ENCODE measurements at places on chromosomes 7 and 10. TPM values are rescaled to one million over a fixed set of nuclear protein-coding genes. Genes with fewer than 3 reads are reported as not detected.

The MBL2 gene
- not detected for total RNA-seq

The COL1A2 gene
- total RNA-seq, result 0.60 TPM

The C10orf90 gene
- total RNA-seq, result not detected

The GRM3 gene
- not detected for total RNA-seq

The SPDYE2 gene
- not detected for total RNA-seq

The ALOX5 gene
- not detected for total RNA-seq

The RSU1 gene
- total RNA-seq, result 70.6 TPM
